ENCODE measurements at places on chromosomes 7 and 10. TPM values are rescaled to one million over a fixed set of nuclear protein-coding genes. Genes with fewer than 3 reads are reported as not detected.

DNA sequence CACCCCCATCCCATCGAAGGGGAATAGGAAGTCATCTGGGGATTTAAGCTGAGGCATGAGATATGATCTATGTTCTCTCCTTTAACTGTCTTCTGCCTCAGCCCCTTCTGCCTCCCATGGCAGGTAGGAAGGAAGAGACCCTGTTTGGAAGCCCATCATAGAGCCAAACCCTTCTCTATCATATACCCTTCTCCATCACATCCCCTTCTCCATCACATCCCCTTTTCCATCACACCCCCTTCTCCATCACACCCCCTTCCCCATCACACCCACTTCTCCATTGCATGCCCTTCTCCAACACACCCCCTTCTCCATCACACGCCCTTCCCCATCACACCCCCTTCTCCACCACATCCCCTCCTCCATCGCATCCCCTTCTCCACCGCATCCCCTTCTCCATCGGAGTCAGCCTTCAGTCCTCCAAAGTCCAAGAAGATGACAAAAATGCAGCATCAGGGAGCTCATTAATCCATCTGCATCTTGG lies 7.2 kb upstream of the SLIT1 start:
- DNase-seq = no peak

DNA sequence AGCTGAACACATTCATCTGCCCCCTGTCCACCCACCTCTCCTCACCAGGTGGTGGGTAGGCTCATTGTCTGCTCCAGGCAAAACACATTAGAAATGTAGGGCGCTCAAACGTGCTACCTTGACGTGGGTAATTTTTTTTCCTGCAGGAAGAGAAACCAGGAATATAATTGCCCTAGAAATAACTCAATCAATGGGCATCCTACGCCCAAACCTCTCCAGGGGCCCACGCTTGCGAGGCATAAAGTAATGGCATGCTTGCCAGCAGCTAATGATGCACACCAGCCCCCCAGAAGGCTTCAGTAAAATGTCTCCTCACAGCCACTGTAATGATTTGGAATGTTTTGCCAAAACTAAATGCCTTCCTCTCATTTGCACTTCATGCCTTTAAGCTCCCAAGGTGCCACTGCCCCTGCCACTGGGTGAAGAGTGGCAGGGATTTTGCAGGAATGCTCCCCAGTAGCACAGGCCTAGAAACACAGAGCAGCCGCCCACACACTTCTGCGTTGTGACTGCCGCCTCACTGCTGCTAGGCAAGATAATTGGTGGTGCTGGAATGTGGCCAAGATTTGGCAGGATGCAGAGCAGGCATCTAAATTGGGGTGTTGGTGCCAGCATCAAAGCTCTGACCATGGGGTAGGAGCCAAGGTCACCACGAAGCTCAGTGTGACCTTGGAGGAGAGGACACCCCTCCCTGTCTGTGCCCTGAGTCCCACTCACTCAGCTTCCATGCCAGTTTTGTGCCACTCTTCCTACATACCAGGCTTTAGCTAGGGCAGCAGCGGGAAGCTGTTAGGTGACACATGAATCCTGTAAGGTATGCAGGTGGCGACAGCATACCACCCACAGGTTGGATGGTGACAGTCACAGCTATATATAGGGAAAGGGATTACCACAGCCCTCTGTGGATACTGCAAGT lies 48.7 kb upstream of the PPP1R3C start:
- DNase-seq = no peak

DNA sequence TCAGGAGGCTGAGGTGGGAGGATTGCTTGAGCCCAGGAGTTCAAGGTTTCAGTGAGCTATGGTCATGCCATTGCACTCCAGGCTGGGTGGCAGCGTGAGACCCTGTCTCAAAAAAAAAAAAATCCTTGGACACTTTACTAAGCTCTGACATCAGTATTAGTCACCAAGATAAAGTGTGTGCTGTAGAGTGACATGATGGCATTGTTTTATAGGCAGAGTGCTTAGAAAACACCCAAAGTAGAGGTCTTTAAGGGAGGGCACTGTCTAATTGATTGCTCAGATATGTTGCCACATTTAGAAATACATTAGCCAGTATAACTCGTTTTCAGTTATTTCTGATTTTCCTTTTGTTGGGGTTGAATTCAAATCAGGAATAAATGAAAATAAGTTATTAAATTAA lies 235.9 kb downstream of the REEP3 start:
- no peak for DNase-seq

GRCh38 chr7:5248201-5248885 lies 34.4 kb upstream of the SLC29A4 start:
- DNase-seq = no peak

The GIMAP6 gene
- 15.9 TPM for polyA plus RNA-seq

All from right renal pelvis (tissue), 4 donors.